ENCODE measurements at places on chromosomes 2 and 18.

DNA sequence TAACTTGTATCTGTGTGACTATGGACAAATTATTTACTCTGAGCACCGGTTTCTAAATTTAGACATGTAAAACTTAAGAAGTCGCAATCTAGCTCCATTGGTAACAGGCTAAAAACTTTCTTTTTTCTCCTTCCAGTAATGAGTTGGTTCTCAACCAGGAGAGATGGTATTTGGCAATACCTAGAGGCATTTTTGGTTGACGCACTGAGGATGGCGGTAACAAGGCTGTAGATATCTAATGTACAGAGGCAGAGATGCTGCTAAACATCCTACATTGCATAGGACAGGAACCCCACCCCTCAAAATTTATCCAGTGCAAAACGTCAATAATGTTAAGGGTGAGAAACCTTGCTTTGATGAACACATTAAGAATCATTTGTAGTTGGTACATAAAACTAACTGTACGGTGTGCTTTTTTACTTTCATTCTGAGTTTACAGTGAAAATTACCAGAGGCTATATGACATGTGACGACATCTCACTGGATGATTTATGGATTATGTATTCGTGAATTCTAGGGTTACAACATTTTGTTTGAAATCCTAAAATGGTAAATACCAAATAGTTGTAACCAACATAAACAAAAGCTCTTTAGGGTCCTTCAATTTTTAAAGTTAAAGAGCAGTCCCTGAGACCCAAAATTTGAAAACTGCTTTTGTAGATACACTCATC lies 91.3 kb downstream of the TLK1 start:
- no peak for DNase-seq

GRCh38 chr2:173161040-173161439 lies 85.4 kb downstream of the MAP3K20 start:
- no peak for DNase-seq

- DNase-seq = no peak
Measured at GRCh38 chr18:51417643-51418483, 220.4 kb upstream of the MEX3C start.

DNA sequence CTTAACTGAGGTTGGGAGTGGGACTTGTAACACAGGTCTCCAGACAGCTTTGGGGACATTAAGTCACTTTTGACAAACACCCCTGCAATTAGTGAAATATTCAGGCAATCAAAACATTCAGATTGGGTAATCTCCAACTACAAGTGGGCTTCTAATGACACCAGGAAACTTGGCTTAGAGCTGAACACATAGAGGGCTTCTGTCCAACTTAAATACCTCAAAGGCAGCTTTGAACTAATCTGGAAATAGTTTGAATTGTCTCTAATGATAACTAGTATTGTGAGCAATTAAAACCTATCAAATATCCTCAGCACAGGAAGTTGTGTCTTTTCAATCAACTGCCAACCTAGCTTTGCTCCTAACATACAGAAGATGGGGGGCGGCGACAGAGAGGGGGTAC lies 5.1 kb upstream of the ASPRV1 start:
- DNase-seq = no peak

DNA sequence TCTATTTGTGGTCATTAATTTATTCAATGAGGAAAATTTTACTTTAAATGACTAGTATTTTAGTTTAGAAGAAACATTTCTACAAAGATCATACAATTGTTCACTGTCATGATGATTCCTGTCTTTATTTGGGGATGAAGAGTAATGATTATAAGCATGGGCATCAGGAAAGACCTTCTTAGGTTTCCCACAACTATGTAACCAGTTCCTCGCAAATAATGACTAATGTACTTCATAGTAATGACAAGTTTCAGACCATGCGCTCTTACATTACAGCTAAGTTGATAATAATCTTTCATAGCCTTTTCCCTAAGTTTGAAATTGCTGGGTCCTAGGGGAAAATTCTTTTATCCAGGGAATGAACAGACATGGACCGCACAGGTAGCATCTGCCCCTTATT lies 90.5 kb downstream of the MYO5B start:
- DNase-seq = no peak

DNA sequence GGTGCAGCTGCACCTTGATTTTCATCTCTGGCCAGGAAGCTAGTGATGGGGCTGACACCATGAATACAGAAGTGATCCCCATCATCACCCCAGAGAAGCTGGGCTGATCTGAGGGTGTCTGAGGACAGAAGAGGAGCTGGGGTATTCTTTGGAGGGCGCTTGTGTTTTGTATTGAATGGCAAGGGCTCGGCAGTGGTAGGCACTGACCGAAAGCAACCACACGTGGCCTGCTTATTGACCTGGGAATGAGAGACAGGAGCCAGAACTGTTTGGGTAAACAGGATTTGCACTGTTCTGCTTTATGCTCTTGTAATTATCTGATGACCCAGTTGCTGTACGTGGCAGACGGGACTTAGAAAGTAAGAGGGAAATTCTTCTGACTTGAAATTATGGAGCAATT lies 62.6 kb upstream of the RPL31 start:
- DNase-seq = no peak

DNA sequence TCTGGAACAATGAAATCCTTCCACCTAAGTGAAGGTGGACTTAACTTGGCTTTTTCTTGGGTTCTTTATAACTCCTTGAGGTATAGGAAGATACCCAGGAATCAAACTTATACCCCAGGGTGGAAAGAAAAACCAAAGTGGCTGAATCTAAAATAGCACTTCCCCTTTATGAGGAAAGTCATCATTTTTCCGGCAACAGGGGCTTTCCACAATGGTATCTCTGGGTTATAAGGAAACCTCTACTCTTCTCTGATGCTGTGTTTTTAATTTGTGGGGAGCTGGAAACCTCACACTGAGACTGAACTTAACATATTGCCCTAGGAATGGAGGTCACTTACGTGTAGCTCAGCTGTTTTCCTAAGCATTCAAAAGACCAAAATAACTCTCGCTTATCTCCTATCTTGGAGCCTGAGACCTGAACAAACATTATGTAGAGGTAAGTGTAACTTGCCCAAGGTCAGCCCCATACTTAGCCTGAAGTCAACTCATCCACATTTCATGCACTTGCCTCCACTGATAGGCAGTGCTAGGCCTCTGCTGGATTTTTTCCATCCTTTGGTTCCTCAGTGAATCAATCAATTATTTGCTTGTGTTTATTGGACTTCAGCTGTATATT lies 117.9 kb downstream of the SETBP1 start:
- no peak for DNase-seq

DNA sequence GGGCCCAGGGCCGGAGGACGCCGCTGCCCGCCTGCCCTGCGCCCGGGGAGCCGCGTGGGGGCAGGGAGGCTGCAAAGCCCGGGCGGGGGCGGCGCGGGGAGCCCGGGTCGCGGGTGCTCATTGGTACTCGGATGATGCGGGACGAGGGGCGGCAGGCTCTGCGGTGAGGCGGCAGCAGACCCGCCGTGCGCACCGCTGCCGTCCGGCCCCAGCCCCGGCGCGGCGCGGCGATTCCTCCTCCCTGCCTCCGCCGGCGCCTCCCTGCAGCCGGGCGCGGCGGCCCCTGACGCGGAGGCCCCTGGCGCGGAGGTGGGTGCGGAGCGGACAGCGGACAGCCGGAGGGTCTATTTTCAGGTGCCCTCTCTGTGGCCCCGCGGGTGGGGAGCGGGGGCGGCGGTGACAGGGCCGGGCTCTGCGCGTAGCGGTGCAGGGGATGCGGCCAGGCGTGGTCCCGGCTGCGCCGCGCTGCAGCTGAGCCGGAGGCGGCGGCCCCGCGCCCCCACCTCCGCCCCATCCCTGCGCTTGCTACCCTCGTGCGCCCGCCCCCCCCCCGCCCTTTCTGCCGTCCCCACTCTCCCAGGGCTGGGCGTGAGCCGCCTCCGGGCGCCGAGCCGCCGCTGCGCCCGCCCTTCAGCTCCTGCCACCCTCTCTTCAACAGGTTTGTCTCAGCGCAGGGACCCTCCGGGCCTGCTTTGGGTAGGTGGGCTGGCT lies 640 bp downstream of the SPTBN1 start:
- peak; percentile 79 for DNase-seq

DNA sequence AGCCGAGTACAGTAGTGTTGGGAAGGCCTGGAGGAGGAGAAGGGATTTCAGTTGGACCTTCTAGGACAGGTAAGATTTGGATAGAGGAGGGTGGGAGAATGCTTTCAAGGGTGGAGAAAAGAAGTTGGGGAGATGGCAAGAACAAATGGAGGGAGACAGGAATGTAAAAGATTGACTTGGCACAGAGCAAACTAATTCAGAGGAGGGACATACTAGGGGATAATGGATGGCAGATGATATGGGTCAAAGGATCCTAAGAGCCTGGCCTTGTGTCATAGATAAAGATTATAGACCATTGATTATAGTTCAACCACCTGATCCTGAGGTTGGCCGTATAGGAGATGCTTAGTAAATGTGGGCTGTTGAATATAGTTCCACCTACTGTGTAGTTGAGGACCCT lies 12.4 kb downstream of the WDR43 start:
- DNase-seq = no peak

- DNase-seq = no peak
Measured at GRCh38 chr2:163253621-163254285, 415.2 kb upstream of the KCNH7 start.

DNA sequence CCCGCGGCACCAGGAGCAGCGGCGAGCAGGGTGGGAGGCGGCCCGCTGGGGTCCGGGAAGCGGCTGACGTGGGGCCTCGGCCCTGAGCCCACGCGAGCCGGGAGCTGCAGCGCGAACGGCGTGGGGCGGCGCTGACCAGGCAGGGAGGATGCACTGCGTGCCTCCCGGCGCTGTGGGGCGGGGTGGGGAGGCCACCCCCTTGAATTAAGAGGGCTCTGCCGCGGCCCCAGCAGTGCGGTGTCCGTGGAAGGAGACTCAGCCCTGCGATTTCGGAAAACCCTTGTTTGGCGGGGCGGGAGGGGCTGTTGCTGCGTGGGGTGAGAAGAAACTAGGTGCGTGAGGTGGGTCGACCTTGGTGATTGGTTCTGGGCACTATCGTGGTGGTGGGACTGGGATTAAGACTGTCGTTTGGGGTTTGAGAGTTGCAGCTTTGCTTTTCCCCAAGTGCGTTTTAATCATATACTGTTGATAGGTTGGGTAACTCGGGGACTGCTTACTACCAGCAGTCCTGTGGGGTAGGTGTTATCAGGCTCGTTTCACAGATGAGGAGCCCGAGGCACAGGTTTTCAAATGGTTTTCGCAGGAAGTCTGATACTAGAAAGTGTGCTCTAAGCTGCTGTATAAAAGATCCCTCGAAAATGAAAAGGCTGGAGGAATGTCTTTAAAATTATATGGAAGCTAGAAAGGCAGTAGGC lies 722 bp downstream of the ACSL3 start:
- peak; percentile 84 for DNase-seq

GRCh38 chr2:8636721-8637636 lies 44.9 kb upstream of the ID2 start:
- no peak for DNase-seq

- DNase-seq = no peak
Measured at GRCh38 chr18:74336656-74337055, 21.0 kb downstream of the C18orf63 start.

GRCh38 chr18:7946734-7947377 lies 379.7 kb downstream of the PTPRM start:
- peak; percentile 67 for DNase-seq

GRCh38 chr2:171995586-171995985 lies 4.2 kb upstream of the METAP1D start:
- DNase-seq = no peak

- no peak for DNase-seq
Measured at GRCh38 chr2:86352137-86352726, 14.8 kb upstream of the REEP1 start.

- no peak for DNase-seq
Measured at GRCh38 chr2:41241325-41242000, 789.6 kb upstream of the SLC8A1 start.
